ENCODE measurements at places on chromosomes 7 and 10.
A peak's percentile ranks its signal among the peaks of the same experiment; 100 is the strongest.

- no peak for DNase-seq
Observed at GRCh38 chr7:4268040-4268965, 413.8 kb upstream of the FOXK1 start.

GRCh38 chr7:100515072-100515532 is 23.9 kb upstream of the AGFG2 start:
- no peak for DNase-seq

- no peak for DNase-seq
Observed at GRCh38 chr10:100567249-100567648, 31.5 kb downstream of the HIF1AN start.

- DNase-seq: no peak
Observed at GRCh38 chr7:134515569-134516468, 11.5 kb upstream of the AKR1B10 start.

GRCh38 chr10:36349445-36350078 is 707.5 kb upstream of the FZD8 start:
- no peak for DNase-seq

GRCh38 chr10:60446070-60446833 is 56.6 kb upstream of the ANK3 start:
- no peak for DNase-seq

DNA sequence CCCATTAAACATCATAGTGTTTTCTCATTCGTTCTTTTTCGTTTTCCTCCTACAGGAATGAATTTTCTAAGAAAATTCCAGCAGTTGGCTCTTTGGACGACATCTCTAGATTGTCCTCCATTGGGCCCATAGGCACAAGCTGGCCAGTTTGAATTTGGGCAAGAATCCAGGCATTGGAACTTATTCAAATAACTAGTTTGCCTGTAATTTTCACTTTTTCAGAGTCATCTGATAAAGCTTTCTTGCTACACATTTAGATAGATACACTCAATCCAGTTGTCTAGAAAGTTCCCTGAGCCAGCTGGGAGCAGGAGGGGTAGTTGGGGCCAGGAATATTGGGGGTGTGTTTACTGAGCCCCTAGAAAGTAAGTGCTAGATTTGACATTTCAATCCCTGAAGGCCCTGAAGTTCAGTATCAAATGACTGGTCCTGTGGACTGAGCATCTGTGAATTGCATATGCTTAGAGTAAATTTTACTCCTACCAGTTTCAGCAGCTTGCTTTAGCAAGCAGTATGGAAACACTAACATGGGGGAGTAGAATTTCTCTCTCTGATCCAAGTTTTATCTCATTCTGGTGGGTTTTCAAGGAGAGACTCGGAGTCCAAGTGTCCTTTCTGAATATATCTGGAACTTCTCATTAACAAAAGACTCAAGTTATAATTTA is 5.2 kb downstream of the EGFR start:
- no peak for DNase-seq

DNA sequence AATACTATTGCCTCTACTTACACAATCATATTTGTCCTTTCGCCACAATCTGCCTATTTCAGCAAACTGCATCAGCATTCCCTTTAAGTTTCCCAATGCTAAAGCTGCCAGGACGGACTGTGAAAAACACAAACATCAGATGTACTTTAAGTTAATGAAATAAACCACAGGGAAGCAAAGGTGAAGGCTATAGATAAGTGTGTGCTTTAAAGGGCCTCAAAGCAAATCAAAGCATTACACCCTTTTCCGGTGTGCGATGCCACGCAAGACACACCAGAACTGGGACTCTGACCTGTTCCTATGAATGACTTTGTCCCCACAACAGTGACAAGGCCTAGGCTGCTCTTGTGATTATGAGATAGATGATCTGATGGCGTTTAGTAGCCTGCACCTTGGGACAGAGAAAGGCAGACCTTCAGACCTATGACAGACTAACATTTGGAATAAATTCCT is 23.4 kb downstream of the SLC26A3 start:
- DNase-seq: no peak

GRCh38 chr10:47026301-47027107 is 115.3 kb downstream of the PTPN20 start:
- DNase-seq: no peak

GRCh38 chr10:16944986-16945385 is 127.8 kb upstream of the RSU1 start:
- DNase-seq: no peak

GRCh38 chr7:102220229-102220850 is 66.3 kb upstream of the SH2B2 start:
- no peak for DNase-seq

GRCh38 chr10:14659626-14660196 is 115.0 kb downstream of the FAM107B start:
- peak; percentile 79 for DNase-seq

DNA sequence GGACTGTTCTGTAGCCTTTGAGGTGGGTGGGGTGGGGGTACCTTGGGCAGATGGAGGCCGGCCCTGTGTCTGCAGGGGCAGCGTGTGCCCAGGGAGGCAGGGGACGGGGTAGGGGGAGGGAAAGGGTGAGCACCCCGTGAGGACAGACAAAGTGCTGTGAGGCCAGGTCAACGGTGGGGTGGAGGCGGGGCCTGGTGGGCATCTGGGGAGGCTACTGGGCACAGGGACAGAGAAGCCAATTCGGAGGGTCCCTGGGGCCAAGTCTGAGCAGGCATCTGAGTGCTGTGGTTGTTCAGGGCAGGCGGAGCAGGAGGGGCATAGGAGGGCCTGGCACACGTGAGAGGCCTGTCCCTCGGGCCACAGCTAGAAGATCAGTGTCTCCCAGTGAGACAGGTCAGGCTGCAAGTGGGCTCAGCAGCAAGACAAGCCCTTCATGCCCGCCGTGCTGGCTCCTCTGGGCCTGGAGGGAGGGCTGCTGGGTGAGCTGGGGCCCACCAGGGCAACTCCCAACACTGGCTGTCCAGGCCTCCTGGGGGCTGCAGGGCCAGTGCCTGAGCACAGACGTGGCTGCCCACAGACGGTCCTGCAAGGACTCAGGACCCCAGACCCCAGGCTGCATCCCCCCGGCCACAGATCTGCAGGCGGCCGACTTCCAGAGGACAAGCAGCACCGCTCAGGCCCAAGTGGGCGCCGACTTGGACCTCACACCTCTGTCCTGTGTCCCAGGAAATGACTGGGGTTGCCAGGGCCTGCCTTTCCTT is 26.4 kb upstream of the KNDC1 start:
- DNase-seq: no peak

DNA sequence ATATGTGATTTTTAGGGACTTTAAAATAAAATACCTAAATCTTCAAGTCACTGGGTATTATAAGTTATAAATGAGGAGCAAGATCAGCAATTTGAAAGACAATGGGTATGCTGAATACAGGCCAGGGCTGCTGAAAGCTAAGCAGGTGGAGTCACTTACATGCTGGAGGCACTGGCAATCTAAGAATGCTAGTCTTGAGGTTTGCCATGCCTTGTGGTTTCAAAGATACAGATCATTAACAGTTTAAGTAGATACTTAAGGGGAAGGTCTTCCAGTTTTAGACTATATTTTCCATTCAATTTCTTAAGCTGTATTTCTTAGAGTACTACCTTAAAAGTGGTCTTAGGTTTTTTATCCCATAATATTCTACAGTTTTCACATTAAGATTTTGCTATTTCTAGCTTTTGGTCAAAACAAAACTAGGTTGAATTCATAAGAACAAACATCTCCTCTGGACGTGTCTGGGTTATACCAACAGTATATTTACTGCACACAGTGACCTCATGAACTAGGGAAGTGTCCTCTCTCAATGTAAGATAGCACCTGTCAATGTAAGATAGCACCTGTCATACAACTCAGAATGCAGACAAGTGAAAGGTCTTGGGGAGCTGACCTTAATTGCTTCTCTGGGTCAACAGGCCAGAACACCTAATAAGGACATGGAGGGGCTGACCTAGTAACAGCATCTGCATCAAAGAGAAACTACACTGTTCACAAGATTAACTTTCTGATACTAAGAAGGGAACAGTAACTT is 2.0 kb downstream of the SRI start:
- no peak for DNase-seq

GRCh38 chr7:131570401-131570800 is 14.0 kb upstream of the PODXL start:
- DNase-seq: no peak

- DNase-seq: no peak
Observed at GRCh38 chr7:69803699-69804516, 205.6 kb downstream of the AUTS2 start.

- no peak for DNase-seq
Observed at GRCh38 chr7:77765481-77765880, 32.8 kb downstream of the TMEM60 start.

DNA sequence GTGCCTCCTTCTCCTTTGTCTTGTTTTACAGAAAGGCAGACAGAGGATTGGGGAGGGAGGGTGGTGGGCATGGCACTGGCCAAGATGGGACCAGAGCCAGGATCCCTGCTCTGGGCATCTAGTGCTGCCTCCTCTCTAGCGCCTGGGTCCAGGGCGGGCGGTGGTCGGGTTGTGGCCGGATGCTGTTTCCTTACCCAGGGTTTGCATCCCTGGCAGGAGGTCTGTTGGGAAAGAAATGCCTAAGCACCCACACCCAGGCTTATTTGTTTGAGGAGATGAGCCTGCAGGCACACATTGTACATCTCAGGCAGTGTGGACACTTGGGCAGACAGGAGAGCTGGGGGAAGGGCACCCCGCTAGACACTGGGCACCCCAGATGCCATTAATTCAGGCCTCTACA is 102.3 kb upstream of the PCBD1 start:
- no peak for DNase-seq

DNA sequence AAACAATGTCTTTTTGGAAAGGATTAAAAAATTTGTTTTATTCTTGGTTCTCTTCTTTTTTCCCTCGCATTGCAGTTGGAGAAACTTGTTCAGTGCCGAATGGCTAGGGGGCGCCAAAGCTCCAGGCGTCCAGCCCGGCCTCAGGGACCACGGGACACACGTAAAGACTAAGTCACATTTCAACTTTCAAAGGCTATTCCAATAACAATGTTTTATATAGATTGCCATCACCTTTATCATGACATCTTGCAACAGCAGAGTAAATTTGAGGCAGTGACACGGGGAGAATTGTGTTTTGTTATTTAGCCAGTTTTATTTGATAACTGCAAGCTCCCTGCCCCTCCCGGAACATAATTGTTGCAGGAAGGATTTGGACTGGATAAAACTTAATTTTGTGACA is 2.2 kb upstream of the IGFBP3 start:
- DNase-seq: no peak

- no peak for DNase-seq
Observed at GRCh38 chr7:132548489-132549078, 27.7 kb downstream of the PLXNA4 start.

DNA sequence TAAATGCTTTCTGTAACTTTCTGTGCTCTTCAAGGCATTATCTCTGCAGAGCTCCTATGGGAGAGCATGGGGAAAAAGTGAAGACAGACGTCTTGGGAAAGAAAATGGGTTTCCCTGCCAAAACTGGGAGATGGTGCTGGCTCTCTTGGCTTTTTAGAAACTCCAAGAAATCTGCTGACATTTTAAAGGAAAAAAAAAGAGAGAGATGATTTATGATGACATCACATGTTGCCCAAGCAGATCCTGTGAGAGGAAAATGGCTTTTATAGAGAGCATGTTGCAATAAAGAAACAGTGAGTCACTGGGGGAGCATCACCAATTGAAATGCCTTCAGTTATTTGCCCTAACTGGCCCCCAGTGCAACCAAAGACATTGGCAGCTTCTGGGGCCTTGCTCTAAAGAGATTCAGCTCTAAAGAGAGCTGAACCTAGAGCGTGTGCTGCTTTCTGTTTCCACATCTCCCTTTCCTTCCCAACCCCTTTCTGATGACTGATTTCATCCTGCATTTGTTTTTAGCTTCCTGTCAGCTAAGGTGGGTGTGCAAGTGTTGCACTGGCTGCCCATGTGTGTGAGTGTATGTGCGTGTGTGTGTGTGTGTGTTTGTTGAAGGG is 37.7 kb downstream of the LRMDA start:
- peak; percentile 92 for DNase-seq

- no peak for DNase-seq
Observed at GRCh38 chr7:28955718-28956607, 2.2 kb downstream of the TRIL start.

DNA sequence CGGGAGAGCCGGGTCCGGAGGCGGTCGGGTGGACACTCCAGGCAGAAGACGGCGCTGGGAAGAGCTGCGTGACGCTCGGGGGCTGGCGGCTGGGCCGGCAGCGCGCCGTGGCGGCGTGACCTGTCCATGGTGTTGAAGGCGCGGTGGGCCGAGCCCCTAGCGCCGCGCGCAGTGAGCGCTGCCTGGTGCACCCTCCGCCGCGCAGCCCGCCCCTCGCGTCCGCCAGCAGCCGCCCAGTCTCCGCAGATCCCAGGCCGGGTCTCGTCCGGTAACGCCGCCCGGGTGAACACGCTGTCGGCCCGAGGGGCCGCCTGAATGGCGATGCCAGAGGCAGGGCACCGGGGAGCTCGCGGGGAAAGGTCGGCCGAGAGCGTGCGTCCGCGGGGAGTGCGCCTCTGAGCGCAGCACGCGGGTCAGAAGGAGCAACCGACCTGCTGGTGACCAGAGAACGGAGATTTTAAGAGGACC is 657 bp upstream of the TMEM178B start:
- DNase-seq: no peak

- DNase-seq: no peak
Observed at GRCh38 chr10:83225781-83226180, 913.5 kb upstream of the GHITM start.

DNA sequence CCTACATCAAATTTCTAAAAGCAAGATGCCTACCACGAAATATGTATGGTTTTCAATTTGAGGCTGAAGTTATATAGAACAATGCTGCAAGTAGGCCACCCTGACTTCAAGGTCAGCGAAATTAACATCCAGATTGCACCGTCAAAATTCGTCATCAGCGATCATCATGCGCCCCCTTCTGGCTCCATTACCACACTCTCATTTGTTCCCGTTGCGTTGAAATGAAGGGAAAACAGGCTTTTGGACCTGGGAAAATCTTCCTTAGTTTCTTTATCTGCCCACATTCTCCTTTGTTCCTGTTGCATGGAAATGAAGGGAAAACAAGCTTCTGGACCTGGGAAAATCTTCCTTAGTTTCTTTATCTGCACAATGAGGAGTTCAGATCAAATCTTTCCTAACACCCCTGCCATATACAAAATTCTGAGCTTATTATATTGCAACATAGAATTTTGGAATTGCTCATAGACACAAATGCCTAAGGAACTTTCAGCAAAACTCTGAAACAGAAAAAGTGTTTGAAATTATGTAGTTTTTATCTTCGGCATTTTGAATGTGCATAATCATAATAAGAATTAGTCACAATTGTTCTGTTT is 98.2 kb upstream of the PRKCQ start:
- no peak for DNase-seq

- no peak for DNase-seq
Observed at GRCh38 chr7:123966936-123967335, 41.9 kb downstream of the SPAM1 start.

- no peak for DNase-seq
Observed at GRCh38 chr7:139132887-139133286, 23.4 kb upstream of the ZC3HAV1 start.

DNA sequence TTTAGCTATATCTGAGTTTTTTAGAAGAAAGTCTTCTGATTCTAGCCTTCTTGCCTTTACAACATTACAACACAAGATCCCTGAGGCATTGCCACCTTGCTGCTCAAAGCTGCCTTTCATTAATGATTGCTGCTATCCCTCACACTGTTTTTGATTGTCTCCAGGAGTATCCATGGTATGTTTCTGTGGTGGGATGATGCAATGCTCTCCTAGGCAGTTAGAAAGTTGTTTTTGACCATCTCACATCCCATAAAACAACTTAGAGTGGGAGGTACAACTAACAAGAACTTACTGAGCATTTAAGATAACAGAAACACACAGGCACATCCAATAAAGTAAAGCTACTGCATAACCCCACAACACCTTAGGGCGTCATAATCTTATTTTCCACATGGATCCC is 1156.0 kb upstream of the LRRTM3 start:
- DNase-seq: no peak

All from SIG-M5 (cell line).